NCI-H1048 (cell line): ENCODE measurements at places on chromosomes 2 and 18.

GRCh38 chr2:68774569-68775271, 40.1 kb downstream of the ARHGAP25 start:
- no peak for DNase-seq

DNA sequence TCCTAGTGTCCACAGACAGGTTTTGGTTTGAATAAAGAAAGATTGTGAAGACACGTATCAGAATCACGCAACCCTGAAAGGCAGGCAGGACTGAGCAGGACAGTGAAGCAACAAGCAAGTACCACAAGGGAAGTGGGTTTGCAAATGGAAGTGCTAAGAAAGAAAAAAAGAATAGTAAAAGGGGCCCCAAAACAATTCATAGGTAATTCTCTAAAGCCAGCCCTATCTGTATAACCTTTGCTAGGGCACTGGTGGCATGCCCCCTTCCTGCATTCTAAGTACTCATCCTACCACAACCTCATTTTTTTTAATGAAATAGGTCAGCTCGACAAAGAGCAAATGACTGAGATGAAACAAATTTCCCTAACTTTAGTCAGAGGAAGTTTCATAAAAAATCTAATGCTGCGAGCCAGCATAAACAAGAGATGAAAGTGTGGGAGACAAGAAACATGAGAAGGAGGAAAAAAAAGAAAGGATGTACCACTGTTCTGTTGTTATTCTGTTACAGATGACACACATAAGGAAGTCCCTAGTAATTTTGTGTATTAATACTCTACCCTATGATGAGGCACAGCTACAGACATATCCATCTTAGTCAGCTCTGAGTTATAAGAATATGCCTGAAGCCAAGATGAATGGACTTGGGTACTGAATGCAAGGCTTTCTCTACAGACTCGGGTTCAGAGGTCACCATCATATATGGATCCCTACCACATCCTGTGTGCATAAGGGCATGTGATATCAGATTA, 32.2 kb downstream of the IKZF2 start:
- DNase-seq = no peak

DNA sequence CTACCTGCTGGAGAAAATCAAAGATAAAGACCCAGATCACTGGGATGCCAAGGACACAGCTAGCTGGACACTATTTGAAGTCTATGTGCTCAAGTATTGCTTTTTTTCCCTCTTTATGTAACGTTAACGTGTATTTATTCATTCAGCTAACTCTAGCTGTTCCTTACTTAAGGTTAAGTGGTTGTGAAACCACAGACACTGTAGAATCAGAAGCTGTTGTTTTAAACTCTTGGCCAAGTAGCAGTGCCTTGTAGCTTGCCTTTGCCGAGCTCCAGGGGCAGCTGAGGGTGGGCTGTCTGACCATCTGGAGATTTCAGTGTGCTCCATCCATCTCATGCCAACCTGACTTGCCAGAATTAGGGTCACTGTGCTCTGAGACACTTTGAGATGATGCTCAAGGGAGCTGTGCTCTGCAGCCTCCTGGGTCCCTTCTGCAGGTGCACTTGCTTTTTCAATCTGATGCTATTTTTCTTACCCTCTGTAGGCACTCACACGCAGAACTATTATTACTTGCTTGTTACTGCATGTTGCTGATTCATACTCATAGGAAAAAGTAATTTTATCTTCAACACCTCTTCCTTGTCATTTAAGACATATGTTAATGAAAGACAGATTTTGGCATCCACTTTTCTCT, 116.2 kb downstream of the METTL8 start:
- DNase-seq = no peak

- no peak for DNase-seq
These were observed 121.8 kb downstream of the NCK2 start for GRCh38 chr2:105866216-105867185.

DNA sequence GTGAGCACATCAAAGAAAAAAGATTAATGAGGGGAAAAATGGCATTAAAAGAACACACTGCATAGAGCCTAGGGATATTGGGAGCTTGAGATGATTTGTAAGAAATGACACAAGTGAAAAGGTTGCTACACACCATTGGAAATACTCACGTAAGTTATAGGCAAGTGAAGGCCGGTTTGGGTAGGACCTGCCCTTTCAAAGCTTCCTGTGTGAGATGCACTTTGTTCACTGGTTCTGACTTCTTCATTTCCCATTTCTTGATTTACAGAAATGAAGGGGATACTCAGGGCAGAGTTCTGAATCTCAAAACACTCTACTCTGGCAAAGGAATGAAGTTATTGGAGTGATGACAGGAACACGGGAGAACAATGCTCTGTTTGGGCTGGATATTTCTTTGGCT, at the start of gene IL18RAP:
Gene IL18RAP, plus strand, starts transcription at position 251 of the 400 bp plus-strand sequence. Its CDS starts 118 bp downstream, at position 369.
- DNase-seq = no peak

- DNase-seq = peak; percentile 66
These were observed at the start of gene MRPL19 for GRCh38 chr2:75646583-75647425. TSS of gene MRPL19 (plus strand) at chr2:75646783. CDS start at chr2:75646808, 25 bp downstream.

GRCh38 chr2:144364944-144365738, 154.8 kb downstream of the ZEB2 start:
- no peak for DNase-seq

DNA sequence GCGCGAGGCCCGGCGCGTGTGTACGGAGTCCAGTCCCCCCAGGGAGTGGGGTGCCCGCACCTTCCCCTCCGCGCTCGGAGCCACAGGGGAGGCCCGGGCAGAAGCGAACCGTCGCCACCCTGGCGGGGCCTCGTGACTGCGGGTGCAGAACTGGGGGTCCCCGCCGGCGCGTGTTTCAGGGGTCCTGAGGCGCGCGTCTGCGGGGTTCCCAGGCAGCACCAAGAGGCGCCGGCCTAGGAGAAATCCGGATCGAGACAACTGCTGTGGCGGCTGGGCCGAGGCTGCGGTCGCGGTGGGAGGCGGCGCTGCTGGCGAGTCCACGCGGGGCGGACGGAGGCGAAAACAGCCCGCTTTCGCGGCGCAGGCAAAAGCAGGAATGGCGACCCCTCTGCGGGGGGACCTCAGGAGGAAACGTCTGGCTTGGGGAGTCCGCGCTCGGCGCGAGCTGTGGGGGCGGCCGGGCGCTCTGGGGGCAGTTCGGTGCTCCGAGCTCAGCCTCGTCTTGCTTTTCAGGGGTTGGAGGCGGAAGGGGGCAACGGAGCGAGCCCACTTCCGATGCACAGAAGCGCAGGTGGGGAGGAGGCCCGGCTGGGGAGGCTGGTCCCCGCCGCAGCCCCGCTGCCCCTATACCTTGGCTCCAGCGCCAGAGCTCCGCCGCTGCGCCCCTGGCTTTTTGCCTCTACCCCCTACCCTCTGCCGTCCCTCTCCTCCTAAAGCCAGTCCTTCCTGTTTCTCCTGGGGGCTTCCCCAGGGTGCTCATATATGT, 81.5 kb upstream of the LDLRAD4 start:
- DNase-seq = no peak

GRCh38 chr2:144256996-144257707, 262.8 kb downstream of the ZEB2 start:
- DNase-seq = no peak

- no peak for DNase-seq
These were observed 5.6 kb downstream of the IDH1 start for GRCh38 chr2:208249296-208249695.

GRCh38 chr2:27993402-27993787, 102.9 kb downstream of the BABAM2 start:
- no peak for DNase-seq

DNA sequence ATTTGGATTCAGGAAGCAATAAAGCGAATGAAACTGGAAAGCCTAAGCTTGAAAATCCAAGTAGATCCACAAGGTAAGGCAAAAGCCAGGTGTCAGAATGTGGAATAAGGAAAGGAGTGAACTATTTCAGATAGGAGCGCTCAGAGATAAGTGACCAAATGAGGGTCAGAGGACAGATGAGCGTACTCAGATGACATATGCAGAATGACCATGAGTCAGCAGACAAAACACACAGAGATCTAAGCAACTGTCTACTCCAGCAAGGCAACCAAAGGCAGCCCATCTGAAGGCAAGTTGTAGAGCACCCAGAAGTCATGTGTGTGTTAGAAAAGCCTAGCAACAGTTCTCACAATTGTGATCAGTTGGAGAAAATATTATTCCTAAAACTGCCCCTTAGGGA, 548.4 kb upstream of the FSHR start:
- DNase-seq = no peak

- DNase-seq = no peak
These were observed 115.3 kb upstream of the ITGB6 start for GRCh38 chr2:160315337-160315736.

GRCh38 chr2:96885432-96886347, 15.8 kb upstream of the SEMA4C start:
- DNase-seq = no peak

GRCh38 chr2:30436859-30437435, 10.1 kb upstream of the LCLAT1 start:
- DNase-seq = no peak

DNA sequence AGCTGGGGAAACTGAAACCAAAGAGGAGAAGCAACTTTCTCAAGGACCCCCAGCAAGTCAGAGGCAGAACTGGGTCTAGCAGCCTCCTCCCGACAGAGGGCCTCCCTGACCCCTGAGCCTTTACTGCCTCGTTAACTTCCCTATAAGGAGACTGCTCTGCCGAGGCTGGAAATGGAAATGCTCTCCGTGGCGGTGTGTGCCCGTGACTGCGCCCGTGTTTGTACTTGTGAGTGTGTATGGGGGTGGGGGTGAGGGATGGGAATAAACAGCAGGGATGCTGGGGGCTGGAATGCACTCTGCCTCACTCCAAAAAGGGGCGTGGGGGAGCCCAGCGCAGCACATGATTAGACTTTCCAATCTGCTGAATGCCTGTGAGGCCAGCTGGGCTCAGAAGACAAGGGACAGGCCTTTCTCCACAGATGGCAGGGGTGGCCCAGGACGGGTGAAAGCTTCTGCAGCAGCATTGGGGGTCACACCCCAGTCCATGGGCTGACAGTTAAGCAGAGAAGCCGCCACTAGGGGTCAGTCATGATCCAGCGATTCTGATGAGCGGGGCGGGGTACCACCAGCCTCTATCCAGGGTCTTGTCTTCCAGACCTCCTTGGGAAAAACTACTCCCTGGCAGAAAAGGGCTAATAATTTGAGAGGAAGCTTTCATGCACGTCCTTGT, 26.8 kb downstream of the MPHOSPH10 start:
- peak; percentile 26 for DNase-seq

- DNase-seq = no peak
These were observed 80.4 kb upstream of the RAPGEF4 start for GRCh38 chr2:172655091-172655837.

DNA sequence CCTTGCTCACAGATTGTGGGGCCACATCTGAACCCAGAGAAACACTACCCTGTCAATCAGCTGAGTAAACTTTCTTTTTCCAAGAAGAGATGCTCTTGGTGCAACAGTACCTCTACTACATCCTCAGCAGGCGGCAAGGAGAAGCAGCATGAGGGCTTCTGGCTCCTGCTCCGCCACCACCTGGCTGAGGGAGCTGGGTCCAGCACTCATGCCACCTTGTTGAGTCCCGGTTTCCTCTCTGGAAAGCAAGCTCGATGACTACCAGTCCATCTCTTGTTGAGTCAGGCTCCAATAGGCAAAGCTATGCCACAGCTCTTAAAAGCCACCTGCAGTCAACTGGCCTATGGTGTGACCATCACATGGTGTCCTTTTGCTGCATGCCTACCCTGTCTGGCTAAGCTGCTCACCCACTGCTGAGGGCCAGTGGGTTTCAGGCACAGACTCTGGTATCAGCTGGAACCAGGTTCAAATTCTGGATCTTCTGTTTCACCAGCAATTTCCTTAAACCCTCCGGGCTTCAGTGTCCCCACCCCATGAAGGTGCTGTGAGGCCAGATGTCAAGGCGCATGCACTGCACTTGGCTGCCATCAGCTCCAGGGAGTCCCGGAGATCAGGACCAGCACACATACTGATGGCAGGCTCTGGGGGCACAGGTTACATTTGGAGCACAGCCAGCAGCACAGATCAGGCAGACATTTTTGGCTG, 42.5 kb upstream of the ACAA2 start:
- DNase-seq = no peak

DNA sequence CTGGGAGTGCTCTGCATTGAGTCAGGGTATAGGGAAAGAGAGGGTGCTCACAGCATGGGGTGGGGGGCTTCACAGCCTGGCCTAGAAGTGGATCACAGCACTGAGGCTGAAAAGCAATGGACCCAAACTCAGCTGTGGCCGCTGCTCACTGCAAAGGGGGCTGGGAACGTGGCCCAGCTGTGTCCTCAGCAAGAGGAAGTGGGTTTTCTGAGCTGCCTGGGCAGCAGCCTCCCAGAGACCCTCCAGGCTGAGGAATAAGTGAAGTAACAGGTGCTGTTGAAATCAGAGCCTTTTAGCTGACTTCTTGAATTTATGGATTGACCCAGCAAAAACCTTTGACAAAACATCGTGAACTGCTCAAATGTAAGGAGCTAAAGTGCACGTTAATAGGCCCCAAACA, 35.2 kb downstream of the PTGR3 start:
- DNase-seq = no peak

- no peak for DNase-seq
These were observed 3.0 kb upstream of the NCKAP5 start for GRCh38 chr2:133571249-133571648.

GRCh38 chr2:221085341-221085900, 486.7 kb downstream of the EPHA4 start:
- DNase-seq = no peak

DNA sequence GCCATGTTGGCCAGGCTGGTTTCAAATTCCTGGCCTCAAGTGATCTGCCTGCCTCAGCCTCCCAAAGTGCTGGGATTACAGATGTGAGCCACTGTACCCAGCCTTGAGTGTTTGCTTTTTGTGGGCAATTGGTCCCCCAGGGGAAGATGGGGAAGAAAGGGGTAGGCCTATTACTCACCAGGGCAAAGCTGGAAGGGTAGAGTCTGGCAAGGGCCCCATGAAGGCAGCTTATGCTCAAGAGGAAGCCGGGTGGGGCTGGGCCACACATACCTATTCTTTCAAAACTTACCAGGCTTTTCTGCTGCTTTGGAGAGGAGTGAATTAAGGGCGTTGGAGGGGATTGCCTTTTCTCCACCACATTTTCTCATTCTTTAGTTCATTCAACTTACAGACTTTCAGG, 24.5 kb upstream of the CD28 start:
- DNase-seq = no peak

DNA sequence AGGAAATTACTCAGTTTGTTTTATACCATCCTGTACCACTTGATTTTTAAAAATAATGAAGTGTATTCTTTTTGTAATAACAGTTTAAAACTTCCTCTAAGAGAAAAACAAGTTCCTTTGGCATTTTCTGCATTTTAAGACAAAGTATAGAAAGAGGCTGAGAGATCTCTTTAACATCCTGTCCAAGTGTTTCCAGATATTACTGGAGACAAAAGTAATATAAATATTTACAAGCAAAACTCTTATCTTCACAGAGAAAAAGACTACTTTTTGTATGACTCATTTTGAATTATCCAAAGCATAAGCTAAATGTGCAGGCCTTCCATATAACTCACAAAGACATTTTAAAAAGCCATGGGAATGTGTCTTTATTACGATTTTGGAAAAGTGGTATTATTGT, 221.1 kb downstream of the RDH14 start:
- DNase-seq = no peak
